Gastrocnemius medialis (tissue), 4 donors: ENCODE measurements at places on chromosomes 16 and 17. TPM values are rescaled to one million over a fixed set of nuclear protein-coding genes. Genes with fewer than 3 reads are reported as not detected.

Gene PPL
- total RNA-seq: 18.6 TPM

Gene POLR2C
- total RNA-seq: 162 TPM

Gene B3GNT9
- total RNA-seq: 2.7 TPM

Gene LPCAT2
- 6.7 TPM for total RNA-seq

Gene SLC25A11
- total RNA-seq: 106 TPM

Gene CDH8
- not detected for total RNA-seq

Gene RGS9
- total RNA-seq: 1.3 TPM

Gene PARD6A
- total RNA-seq: 14.2 TPM

Gene WNK4
- not detected for total RNA-seq

Gene TRAF7
- total RNA-seq: 39.5 TPM

Gene MYH8
- 1.1 TPM for total RNA-seq

Gene RUNDC3A
- total RNA-seq: not detected

Gene SLC52A1
- not detected for total RNA-seq

Gene KRTAP4-1
- not detected for total RNA-seq
